A549 treated with AZD2906 at 1 μM for 4 hours (cell line): ENCODE measurements at places on chromosomes 12 and 14. TPM values are rescaled to one million over a fixed set of nuclear protein-coding genes. Genes with fewer than 3 reads are reported as not detected.

The NFE2 gene
- total RNA-seq = 0.03 to 0.08 TPM (median 0.07 TPM) in 4 of 5 replicates, not detected in the other

The CD69 gene
- not detected in 5 replicates for total RNA-seq

The ENDOU gene
- 0.02 to 0.07 TPM (median 0.05 TPM) in 4 of 5 replicates, not detected in the other for total RNA-seq

The SERPINA9 gene
- 0.07 to 0.09 TPM in 2 of 5 replicates, not detected in the others for total RNA-seq

The ABCD2 gene
- not detected in 5 replicates for total RNA-seq

The TMEM119 gene
- 0.03 to 0.21 TPM (median 0.09 TPM) in 3 of 5 replicates, not detected in the others for total RNA-seq

The TMEM260 gene
- 4.0 to 5.5 TPM (median 4.7 TPM) in 5 replicates for total RNA-seq

The CPNE6 gene
- total RNA-seq = 0.05 to 0.12 TPM (median 0.06 TPM) in 4 of 5 replicates, not detected in the other

The CEBPE gene
- total RNA-seq = 0.06 TPM in 1 of 5 replicates, not detected in the others
